ENCODE measurements at places on chromosomes 4 and X. TPM values are rescaled to one million over a fixed set of nuclear protein-coding genes. Genes with fewer than 3 reads are reported as not detected.
A peak's percentile ranks its signal among the peaks of the same experiment; 100 is the strongest.

- no peak overlapping the region for H3K27ac ChIP-seq
- no peaks in the 10 kb centered on the region for H3K27me3 ChIP-seq
- H3K36me3 ChIP-seq = peaks cover 25% of the 10 kb centered on the region
- no peaks in the 10 kb centered on the region for H3K4me1 ChIP-seq
These were observed 555 bp upstream of the GCNA start for GRCh38 chrX:71577682-71578081.

DNA sequence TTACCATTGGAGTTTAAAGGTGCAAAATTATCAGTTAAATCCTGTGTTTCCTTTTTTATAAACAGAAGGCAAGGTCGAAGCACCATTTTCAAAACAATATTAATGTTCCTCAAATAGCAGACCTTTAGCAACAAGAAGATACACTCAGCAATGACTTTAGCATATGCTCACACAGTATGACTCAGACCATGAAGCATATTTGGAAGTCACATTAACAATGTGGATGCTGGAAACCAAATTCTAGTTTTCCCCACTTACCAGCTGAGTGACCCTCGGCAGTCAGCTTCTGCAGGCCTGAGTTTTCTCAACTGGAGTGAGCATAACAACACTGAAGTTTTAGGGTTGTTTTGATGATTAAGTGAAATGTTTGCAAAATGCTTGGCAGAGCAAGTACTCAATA lies 130.5 kb downstream of the ANK2 start:
- DNase-seq = no peak
- H3K27me3 ChIP-seq = no peaks in the 10 kb centered on the region
- H3K27ac ChIP-seq = no peak overlapping the region
- H3K36me3 ChIP-seq = no peaks in the 10 kb centered on the region
- no peaks in the 10 kb centered on the region for H3K4me1 ChIP-seq
- no peak overlapping the region for H3K4me3 ChIP-seq

- no peak overlapping the region for H3K27ac ChIP-seq
- H3K36me3 ChIP-seq = no peaks in the 10 kb centered on the region
- no peaks in the 10 kb centered on the region for H3K4me1 ChIP-seq
- DNase-seq = no peak
- H3K4me3 ChIP-seq = no peak overlapping the region
- H3K27me3 ChIP-seq = no peaks in the 10 kb centered on the region
These were observed 396.8 kb downstream of the TRAM1L1 start for GRCh38 chr4:116688536-116688935.

DNA sequence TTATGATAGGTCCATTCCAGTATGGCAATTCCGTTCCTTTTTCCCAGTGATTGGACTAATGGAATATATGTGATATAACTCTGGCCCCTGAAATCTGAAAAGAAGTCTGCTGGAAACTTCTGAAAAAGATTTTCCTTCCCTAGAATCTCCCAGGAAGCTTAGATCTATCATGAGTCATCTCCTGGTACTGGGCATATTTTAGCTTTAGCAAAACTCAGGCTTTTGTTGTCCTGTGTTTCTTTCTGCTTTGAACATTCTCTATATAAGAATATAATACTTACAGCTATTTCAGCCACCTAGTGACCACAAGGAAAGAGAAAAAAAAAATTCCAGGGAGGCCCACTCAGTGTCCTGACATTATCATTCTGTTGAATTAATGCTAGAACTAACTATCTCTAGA lies 597.2 kb upstream of the GRIA3 start:
- H3K27me3 ChIP-seq = no peaks in the 10 kb centered on the region
- H3K4me1 ChIP-seq = no peaks in the 10 kb centered on the region
- no peaks in the 10 kb centered on the region for H3K36me3 ChIP-seq
- H3K27ac ChIP-seq = no peak overlapping the region

GRCh38 chr4:143609492-143609891 lies 91.0 kb downstream of the FREM3 start:
- H3K27ac ChIP-seq = no peak overlapping the region
- no peaks in the 10 kb centered on the region for H3K36me3 ChIP-seq
- H3K4me3 ChIP-seq = no peak overlapping the region
- DNase-seq = no peak

DNA sequence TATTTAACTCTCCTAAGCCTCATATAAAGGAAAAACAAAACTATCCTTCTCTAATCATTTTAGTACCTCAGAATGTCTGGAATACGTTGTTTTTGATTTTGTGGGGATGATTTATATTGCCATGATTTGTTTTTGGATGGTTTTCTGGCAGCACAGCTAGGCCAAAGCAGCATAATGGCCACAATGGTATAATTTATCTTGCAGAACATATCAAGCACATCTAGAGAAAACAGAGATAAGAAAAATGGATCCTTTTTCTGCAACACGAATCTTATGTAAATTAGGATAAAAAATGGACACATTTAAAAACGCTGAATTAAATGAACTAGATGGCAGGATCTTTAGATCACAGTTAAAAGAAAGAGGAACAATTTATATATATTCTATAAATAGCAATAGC lies 269.9 kb upstream of the FAT4 start:
- no peaks in the 10 kb centered on the region for H3K27me3 ChIP-seq
- no peaks in the 10 kb centered on the region for H3K4me1 ChIP-seq
- H3K27ac ChIP-seq = no peak overlapping the region
- H3K36me3 ChIP-seq = no peaks in the 10 kb centered on the region
- H3K4me3 ChIP-seq = no peak overlapping the region
- DNase-seq = no peak

DNA sequence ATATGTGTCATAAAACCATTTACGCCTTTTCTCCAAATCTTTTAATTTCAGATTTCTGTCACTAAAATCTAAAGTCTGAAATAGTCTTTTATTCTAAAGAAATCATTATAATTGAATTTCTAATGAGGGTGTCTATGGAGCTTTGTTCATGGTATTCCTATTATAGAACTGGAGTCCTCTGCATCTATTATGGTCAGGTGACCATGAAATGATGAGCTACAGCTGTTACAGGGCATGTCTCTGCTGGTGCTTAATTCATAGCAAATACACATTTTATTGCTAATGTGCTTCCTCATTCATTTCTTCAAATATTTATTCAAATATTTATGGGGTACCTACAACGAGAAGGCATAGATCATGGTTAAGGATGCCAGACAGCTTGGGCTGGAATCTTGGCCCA lies 126.1 kb downstream of the NAA11 start:
- no peak overlapping the region for H3K27ac ChIP-seq
- no peaks in the 10 kb centered on the region for H3K27me3 ChIP-seq
- no peak for DNase-seq
- no peak overlapping the region for H3K4me3 ChIP-seq

DNA sequence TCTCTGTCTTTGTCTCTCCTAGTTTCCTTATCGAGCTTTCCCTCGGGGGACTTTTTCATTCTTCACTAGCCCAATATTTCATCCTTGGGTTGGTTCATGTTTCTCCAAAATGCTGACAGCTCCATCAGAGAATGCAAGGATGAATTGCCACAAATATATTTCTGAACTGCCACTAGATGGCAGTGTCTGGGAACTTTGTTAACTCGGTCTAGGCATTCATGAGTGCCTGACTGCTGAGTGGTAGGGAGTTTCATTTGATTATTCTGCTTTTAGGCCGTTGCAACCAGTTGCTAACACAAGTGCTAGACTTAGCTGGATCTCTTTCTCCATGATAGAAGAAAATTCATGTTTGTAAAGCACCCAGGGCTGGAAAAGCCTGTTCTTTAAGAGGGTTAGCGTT lies 73.5 kb upstream of the RAP2C start:
- no peaks in the 10 kb centered on the region for H3K36me3 ChIP-seq
- DNase-seq = peak; percentile 0
- H3K27ac ChIP-seq = no peak overlapping the region

DNA sequence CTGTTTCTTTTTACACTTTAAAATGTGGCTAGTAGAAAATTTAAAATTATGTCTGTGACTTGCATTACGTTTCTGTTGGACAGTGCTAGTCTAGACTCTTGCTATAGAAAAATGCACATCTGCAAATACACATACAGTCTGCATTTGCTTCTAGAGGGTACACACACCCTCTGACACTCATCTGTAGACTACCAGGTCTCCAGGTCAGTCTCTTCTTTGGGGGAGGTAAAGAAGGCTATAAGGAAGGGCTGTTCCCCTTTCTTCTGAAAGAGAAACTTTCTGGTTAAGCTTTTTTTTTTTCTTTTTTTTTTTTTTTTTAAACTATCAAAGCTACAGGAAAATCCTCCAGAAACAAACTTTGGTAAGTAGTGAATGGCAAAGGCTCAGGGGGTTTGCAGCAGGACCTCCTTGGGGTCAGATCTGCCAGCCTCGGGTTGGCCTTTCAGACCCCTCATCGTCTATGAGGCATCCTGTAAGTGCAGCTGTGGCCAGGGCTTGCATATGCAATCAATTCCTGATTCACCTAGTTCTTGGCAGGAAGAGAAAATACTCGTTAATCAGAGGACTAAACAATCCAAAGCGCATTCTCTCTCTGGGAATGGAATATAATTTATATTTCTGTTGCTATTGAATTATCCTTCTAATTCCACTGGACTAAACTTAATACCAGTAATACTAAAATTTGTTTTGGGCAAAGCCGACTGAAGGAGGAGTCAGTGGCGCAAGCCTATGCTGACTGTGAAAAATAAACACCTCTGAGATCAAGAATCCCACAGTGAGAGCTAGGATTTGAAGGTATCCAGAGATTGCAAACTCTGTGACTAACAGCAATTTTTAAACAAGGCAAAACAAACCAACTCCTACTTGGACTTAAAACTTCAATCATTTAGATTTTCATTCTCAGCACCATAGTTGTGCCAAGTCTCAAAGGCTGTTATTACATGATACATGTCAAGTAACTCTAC lies 109.3 kb upstream of the TBC1D9 start:
- H3K27ac ChIP-seq = no peak overlapping the region
- DNase-seq = no peak
- peaks cover 8% of the 10 kb centered on the region for H3K27me3 ChIP-seq

Gene FGF13
- not detected for total RNA-seq

Gene SSX2
- total RNA-seq = not detected

Gene AR
- not detected for total RNA-seq

Gene ANAPC10
- total RNA-seq = 32.1 TPM
